ENCODE measurements at places on chromosomes 6 and 20.

DNA sequence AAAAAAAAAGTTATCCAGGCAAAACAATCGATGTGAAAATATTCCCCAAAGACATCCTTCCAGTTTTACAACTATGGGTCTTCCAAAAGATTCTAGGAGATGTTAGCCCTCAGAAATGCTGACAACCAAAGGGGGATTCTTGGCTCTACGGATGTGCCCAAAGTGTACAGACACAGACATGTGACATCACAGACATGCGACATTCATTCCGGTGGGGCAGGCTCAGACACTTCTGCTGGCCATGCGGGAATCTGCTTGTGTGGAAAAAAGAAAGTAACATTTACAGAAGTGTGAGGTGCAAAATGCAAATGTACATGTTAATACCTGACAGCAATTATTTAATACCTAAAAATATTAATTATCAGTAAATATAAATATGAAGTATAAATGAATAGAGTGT is 268.6 kb downstream of the FOXC1 start:
- DNase-seq, result no peak

GRCh38 chr6:47145212-47145611 is 103.1 kb upstream of the ADGRF1 start:
- DNase-seq, result no peak

DNA sequence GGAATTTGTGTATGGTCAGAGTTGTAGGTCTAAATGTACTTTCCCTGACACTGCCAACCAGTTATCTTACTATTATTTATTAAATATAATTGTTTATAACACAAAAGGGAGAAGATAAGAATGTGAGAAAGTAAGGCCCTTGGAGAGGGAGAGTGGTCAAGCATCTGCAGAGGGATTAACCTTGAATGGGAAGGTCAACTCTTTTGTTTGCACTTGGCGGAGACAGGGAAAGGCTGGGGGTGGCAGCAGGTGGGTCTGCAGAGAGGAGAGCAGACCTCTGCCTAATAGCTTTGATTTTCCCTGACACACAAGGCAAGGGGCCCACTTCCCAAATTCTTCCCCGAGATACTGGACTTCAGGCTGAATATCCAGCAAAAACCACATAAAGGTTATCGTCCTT is 4.2 kb downstream of the LRP11 start:
- DNase-seq, result no peak

GRCh38 chr6:138689849-138690248 is 83.7 kb upstream of the CCDC28A start:
- DNase-seq, result no peak

DNA sequence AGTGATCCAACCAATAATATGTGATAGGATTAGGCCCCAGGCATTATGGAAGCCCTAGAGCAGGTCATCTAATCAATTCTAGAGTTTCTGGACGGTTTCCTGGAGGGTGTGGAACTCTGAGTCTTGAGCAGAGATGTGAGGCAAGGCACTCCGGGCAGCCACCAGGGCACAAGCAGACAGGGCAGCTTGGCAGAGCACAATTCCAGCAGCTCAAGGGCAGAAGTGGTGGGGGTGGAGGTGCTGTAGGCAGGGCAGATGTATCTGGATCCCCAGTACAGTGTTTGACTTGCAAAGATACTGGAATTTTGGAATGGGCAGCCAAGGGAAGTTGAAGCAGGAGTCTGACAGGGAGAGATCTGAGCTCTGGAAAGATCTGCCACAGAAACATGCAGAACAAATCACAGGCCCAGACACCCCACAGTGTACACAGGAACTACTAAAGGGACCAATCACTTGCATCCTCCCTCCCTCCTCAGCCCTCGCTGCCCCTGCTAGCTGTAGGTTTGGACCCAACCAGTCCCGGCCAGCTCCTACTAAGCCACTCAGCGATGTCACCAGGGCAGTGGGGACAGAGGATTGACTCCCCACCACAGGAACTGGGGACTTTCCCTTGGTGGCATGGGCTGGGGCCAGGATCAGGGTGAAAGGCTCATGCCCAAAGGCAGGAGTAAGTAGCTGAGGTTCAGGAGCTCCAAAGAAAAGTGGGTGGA is 47.0 kb downstream of the TFEB start:
- no peak for DNase-seq

DNA sequence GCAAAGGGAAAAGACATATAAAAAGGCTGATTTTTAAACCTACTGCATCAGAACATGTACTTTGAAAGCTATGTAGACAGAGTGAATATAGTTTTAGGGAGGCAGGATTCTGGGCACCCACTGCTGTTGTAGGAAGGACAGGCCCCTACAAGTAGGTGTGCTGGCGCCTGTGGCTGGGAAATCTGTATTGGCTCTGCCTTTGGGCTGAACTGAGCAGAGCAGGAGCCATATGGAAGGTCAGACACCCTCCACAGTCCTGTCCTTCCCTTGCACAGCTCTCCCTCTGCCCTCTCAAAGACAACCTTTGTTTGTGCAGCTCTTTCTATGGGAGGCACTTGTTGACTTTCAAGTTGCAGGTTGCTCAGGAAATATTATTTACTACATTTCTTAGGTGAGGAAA is 18.4 kb upstream of the ULBP3 start:
- DNase-seq, result no peak

- no peak for DNase-seq
Observed at GRCh38 chr6:129744201-129744879, 34.4 kb upstream of the ARHGAP18 start.

- no peak for DNase-seq
Observed at GRCh38 chr20:24165301-24166122, 176.9 kb upstream of the GGTLC1 start.

DNA sequence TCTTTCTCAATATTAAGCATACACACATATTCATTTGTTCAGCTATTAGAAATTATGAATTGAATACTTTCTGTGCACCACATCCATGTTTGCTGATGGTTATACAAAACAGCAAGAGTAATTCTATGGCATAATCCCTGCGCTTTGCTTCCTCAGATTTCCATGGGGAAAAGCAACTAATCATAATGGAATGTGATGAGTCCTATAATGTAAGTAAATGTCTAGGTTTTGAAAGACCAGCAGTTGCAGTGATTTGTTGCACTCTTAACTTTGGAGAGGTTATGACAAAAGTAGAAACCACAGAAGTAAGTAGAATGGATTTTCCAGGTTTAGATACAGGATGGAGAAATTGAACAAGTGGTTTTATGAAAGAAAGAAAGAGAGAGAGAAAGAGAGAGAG is 652.1 kb downstream of the CBLN4 start:
- DNase-seq, result no peak

DNA sequence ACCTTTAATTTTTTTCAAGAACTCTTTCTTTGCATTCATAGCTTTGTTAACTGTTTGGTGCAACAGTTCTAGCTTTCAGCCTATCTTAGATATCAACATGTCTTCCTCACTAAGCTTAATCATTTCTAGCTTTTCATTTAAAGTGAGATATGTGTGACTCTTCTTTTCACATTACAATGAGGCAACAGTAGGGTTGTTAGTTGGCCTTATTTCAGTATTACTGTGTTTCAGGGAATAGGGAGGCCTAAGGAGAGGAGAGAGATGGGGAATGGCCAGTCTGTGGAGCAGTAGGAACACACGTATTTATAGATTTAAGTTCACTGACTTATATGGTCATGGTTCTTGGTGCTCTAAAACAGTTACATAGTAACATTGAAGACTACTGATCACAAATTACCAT is 35.8 kb downstream of the CST9L start:
- DNase-seq, result no peak

DNA sequence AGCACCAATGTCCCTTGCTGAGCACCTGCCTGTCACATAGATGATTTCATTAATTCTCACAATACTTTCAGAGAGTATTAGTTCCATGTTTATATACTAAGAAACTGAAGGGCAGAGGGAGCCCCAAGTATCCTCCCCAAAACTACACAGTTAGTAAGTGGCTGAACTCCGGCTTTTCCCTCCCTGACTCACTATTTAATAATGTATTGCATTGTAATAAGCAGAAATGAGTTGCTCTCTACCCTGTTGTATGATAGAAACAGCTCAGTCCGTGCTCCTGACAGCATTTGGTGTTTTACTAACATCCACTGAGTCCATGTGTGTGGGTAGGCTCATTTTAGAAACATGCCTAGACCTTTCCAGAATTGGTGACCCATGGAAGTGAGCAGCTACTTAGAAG is 76.8 kb downstream of the OLIG3 start:
- DNase-seq, result no peak

- no peak for DNase-seq
Observed at GRCh38 chr6:98574984-98575383, 259.4 kb upstream of the POU3F2 start.

- peak; percentile 2 for DNase-seq
Observed at GRCh38 chr6:25279748-25280343, 672 bp downstream of the CARMIL1 start.

- no peak for DNase-seq
Observed at GRCh38 chr6:32972353-32973143, 4.2 kb downstream of the BRD2 start.

DNA sequence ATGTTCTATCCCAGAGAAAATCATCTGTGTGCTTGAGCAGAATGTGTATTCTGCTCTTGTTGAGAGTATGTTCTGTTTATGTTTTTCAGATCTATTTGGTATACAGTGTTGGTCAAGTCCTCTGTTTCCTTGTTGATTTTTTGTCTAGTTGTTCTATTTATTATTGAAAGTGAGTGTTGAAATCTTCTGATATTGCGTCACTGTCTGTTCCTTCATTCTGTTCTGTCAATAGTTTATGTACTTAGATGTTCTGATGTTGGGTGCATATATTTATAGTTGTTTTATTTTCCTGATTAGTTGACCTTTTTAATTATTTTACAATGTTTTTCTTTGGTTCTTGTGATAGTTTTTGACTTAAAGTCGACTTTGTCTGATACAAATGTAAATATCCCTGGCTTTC is 458.7 kb upstream of the HSF2 start:
- DNase-seq, result no peak

GRCh38 chr6:148508401-148509041 is 165.9 kb downstream of the SASH1 start:
- no peak for DNase-seq

DNA sequence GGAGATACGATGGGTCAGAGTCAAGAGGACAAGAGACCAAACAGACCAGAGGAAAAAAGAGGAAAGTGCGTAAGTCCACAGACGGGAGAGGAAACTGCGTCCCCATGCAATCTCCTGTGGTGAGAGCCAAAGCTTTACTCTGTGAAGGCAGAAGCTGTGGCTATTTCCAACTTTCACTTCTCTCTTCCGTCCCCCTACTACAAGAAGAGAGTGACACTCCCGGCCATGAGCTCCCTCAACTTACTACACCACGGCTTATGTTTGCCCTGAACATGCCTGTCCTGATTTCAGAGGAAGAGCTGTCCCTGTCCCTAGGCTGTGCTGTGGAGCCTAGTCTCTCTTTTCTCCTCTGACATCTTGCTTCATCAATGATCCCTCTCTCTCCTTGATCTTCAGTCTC is 11.5 kb upstream of the SSR1 start:
- no peak for DNase-seq

GRCh38 chr6:138410972-138411880 is 7.2 kb downstream of the HEBP2 start:
- DNase-seq, result no peak

DNA sequence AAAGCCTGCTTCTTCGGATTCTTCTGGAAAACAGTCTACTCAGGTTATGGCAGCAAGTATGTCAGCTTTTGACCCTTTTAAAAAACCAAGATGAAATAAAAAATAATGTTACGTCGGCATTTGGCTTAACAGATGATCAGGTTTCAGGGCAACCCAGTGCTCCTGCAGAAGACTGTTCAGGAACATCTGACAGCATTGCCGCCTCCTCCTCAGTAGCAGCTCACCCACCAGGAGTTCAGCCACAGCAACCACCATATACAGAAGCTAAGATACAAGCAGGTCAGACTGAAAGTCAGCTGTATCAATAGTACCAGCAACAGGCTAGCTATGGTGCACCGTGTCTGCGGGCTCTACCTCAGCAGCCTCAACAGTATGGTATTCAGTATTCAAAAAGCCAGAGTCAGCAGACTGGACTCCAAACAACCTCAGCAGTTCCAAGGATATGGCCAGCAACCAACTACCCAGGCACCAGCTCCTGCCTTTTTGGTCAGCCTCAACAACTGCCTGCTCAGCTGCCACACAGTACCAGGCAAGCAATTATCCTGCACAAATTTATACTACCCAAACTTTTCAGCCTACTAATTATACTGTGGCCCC is 51.9 kb downstream of the BTBD9 start:
- DNase-seq, result no peak

GRCh38 chr6:12506159-12506558 is 210.4 kb upstream of the PHACTR1 start:
- DNase-seq, result no peak

DNA sequence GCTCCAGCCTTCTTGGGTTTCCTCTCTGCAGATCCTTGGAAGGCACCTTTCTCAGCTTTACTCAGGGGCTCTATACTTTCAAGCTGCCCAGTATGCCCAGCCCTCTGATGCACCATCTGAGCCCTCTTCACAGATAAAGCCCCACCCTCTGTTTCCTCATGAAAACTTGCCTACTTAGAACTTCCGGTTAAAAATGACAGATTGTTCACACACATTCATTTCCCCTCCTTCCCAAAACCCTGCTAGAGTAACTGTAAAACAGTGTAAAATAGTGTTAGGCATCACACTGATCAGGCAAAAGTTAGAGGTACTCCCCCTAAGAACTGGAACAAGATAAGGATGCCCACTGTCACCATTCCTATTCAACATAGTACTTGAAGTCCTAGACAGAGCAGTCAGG is 14.0 kb upstream of the GCM1 start:
- no peak for DNase-seq

DNA sequence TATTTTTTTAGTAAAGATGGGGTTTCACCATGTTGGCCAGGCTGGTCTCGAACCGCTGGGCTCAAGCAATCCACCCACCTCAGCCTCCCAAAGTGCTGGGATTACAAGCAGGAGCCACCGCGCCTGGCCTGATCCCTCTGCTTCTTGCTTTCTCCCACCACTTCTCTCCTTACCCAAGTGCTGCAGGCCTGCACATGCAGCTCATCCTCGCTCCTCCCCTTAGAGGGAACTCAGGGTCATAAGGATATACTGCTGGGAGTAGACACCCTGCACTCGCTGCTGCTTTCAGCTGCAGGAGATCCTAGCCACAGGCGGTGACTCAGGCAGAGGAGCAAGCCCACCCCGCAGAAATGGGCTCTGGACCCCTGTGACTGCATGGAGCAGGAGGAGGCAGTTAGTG is 40.0 kb upstream of the FANCE start:
- DNase-seq, result no peak

DNA sequence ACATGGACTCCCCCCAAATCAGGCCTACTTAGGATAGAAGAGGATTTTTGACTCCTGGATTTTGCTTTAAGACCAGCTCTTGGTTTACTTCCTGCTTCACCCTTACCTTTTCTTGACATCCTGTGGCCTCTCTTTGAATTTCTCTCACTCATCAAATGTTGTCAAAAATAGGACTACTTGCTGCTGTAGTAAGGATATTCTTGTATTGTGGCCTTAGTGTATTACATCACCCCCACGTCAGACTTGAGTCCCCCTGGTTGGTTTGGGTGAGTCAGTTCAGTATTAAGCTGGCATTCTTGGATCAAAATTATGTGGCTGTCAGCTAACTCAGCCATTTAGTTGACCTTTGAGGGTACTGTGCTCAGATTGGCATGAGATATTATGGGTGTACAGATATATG is 1.1 kb downstream of the TPX2 start:
- DNase-seq, result no peak

Data from activated CD4-positive, alpha-beta T cell treated with anti-CD3 and anti-CD28 coated beads for 24 hours (primary cell).